SJSA1 (cell line): ENCODE measurements at places on chromosomes 12 and 14.

- DNase-seq = no peak
Measured at GRCh38 chr14:69650948-69651369, 39.6 kb downstream of the SUSD6 start.

DNA sequence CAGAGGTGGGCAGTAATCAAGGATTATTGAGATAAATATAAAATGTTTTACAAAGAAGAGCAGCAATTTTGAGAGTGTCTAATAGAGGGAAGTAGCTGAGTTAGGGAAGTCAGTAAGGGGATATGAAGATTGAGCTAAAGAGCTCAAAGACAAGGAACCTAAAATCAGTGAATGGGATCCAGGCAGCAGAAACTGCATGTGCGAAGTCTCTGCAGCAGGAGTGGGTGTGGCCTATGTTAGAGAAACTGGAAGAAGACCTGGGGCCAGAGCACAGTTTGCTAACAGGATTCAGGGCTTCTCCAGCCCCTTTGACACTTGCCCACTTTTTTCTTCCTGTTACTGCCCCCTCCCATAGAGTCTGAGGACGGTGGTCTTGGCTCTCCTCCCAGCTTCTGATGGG, 36.3 kb upstream of the PLXNC1 start:
- no peak for DNase-seq

- no peak for DNase-seq
Measured at GRCh38 chr12:62643486-62643885, 176.9 kb downstream of the MON2 start.

DNA sequence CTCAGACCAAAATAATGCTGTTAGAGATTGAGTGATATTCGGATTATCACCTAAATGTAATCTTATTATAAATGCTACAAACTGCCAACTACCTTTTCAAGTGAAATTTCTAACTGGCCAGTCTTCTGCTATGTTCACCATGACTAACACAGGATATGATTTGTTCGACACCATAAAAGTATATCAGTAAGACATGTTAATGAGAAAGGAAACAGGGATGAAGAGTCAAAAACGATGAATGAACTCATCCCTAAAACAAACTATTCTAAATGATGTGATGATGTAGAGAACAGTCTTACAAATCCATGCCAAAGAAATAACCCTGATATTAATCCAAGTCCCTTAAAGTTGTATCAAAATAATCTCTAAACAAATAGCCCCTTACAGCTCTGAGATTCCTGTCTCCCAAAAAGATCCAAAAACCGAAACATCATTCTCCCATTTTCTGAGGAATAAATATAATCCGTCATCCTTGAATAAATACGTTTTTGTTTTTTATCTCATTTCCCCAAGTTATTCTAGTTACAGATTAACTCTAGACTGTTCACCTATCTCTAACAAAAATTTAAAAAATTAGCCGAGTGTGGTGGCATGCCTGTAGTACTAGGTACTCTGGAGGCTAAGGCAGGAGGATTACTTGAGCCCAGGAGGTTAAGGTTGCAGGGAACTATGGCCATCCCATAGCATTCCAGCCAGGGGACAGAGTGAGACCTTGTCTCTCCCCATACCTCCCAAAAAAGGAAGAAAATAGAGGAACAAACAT, 9.1 kb downstream of the SCAF11 start:
- DNase-seq = no peak

GRCh38 chr12:77388445-77389265, 323.3 kb upstream of the E2F7 start:
- no peak for DNase-seq

GRCh38 chr14:20782280-20782890, 1.3 kb downstream of the RNASE6 start:
- DNase-seq = no peak

DNA sequence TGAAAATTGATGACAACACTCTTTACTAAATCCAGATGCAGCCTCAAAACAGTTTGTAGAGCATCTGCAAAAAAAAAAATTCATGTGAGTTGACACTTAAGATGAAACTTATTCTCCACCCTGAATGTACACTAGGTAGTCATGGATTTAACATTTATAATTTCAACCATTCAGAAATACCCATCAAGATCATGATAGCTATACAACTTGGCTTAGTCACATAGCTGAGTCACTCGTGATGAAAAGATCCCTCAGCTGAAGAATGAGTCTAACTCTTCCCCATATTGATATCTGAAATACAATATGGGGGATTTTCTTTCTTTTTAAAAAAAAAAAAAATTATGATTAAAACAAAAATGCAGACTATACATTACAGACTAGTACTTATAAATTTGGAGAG, 104.8 kb upstream of the PLEKHG7 start:
- DNase-seq = no peak

DNA sequence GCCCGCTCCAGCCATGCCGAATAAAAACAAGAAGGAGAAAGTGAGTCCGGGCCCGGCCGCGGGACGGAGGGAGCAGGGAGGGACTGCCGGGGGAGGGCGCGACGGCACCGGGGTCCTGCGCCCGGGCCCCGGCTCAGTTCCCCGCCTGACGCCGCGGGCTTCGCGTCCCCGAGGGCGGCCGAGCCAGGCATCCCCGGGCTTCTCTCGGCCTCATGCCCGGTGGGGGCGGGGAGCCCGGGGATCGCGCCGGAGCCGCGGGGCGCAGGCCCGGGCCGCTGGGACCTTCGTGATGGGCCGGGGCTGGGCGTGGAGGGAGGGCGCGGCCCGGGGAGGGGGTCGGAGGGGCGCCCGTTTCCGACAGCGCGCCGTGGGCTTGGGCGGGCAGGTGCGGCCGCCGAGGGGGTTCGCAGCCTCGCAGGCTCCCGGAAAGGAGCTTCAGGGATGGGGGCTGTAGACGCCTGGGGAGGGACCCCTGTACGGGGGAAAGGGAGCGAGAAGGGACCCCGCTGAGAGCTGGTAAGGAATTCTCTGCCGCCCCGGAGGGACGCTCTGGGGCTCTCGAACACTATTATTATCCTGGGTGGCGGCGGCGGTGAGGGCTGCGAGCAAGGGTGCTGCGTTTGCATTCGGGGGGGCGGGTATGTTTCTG, 496 bp downstream of the PPP2R5C start:
- DNase-seq = no peak

- DNase-seq = no peak
Measured at GRCh38 chr12:10358131-10358530, 31.7 kb downstream of the KLRK1 start.

GRCh38 chr14:34685819-34686428, 28.5 kb downstream of the CFL2 start:
- DNase-seq = no peak

GRCh38 chr12:82593143-82593542, 93.6 kb upstream of the TMTC2 start:
- no peak for DNase-seq

GRCh38 chr12:68180792-68181744, 21.5 kb upstream of the IFNG start:
- no peak for DNase-seq
